ENCODE measurements at places on chromosomes 13 and 19.

DNA sequence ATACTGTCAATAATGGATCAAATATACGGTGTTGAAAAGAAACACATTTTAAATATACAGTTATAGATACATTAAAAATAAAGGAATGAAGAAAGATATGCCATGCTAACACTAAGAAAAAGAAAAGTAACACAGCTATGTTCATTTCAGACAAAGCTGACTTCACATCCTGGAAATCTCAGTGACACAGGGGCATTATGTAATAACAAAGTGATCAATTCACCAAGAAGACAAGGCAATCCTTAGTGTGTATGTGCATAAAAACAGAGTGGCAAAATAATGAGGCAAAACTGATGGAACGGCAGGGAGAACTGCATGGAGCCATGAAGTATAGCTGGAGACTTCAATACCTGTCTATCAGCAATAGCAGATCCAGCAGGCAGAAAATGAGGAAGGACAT, 13.1 kb downstream of the ZNF14 start:
- no peak for DNase-seq

GRCh38 chr19:31418055-31418454, 68.8 kb upstream of the TSHZ3 start:
- no peak for DNase-seq

GRCh38 chr19:39144290-39145071, 18.9 kb downstream of the PAK4 start:
- no peak for DNase-seq

DNA sequence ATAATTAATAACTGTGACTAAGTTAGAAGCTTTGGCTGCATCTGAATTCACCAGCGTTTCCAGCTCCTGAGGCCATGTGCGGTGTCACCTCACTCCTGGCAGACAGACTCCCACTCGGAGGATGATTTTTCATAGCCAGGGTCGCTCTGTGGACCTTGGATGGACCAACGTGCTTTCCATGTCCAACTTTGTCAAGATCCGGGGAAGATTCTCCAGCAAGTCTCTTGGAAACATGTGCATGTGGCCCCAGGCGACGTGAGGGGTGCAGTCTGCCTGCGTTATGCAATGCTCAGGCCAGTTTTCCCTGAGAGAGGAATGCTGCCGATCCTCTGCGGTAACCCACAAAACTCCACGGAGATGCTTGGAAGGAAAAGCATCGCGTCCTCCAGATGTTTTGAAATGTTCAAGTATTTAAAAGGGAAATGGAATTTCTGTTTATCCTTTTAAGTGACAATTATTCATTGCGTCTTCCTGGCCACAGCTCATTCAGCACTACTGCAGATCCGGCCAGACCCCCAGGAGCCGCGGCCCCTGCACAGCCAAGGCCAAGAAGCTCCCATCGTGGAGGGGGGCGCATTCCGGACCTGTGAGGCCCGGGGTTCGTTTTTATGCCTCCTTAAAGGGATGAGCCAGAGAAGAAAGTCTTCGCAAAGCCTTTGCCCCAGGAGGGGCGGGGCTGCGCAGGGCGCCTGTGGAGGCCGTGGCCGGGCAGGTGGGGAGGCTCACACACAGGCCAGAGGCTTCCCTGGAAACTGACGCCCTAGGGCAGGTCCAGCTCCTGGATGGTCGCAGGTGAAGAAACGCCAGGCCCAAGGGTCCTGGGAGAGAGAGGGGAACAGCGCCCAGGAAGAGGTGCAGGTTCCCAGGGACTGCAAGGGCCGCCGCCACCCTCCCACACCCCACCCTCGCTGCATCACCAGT, 46.0 kb downstream of the C13orf46 start:
- no peak for DNase-seq

- no peak for DNase-seq
Observed at GRCh38 chr13:75217949-75218348, 264.0 kb downstream of the TBC1D4 start.

DNA sequence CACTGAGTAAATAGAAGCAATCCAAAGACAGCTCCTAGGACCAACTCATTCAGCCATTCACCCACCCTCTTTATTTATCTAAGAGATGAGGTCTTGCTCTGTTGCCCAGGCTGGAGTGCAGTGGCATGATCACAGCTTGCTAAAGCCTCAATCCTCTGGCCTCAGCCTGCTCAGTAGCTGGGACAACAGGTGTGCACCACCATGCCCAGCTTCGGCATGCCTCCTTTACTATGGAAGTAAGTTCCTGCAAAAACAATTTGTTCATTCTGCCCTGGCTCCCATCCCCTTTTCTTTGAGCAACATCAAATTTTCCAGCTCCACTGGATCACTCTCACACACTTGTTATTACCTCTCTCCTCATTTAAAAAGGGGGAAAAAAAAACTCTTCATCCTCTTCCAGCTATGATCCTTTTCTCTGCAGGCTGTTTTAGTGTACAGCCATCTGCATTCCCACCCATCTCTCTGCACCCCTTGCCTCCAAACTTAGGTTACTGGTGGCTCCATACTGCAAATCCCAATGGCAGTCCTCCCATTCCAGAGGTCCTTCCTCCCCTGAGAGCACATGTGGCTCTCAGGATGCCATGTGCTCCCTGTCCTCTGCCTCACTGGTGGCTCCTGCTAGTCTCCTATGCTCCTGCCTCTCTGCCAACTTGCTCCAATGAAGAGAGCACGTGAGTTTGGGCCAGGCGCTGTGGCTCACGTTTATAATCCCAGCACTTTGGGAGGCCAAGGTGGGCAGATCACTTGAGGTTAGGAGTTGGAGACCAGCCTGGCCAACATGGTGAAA, 2.2 kb downstream of the ELOF1 start:
- DNase-seq: no peak

GRCh38 chr13:32228330-32229041, 86.7 kb downstream of the ZAR1L start:
- DNase-seq: no peak

DNA sequence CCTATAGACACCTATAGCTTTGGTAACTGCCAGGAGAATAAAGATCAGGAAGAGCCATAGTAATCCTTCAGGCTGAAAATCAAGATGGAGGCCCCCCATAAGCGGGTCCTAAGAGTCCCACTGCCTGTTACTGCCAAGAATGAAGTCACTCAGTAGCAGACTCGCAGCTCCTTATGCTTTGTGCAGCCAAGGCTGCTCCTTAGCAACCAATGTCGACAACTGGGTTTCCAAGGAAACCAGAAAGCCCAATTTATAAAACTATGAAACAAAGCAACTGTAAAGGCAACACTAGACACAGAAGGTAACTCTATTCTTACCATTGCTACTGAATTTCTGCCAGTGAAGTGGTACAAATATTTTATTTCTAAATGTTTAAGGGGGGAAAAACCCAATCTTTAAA, 56.5 kb downstream of the DCLK1 start:
- DNase-seq: no peak

DNA sequence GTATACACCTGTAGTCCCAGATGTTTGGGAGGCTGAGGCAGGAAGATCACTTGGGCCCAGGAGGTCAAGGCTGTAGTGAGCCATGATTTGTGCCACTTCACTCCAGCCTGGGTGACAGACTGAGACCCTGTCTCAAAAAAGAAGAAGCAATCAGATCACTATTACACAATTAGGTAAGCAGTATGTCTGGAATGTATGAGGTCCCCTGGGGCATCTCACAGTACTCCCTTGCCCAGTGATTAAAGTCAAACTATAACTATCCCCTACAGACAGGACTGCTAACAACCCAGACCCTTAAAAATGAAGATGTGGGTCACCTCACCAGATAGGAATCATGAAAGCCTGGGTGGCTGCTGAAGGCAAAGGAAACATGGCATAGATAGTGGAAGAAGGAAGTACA, 9.4 kb upstream of the PAN3 start:
- DNase-seq: no peak

DNA sequence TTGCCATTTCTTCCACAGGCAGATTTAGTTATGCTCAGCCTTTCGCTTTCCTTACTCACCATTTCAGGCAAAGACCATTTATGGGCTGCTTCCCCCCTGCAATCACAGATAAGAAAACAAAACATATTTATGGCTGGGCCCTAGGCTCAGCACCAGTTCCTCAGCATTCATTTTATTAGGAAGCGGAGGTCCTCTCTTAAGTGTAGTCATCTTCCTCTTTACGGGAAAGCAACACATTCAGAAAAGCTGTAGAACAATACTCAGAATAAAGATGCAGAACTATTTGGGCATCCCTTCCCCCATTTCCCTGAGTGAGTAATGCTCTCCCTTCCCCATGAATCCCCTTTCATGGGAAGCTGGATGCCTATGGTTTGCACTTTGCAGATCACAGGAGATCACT, 27.9 kb downstream of the FLT1 start:
- no peak for DNase-seq

DNA sequence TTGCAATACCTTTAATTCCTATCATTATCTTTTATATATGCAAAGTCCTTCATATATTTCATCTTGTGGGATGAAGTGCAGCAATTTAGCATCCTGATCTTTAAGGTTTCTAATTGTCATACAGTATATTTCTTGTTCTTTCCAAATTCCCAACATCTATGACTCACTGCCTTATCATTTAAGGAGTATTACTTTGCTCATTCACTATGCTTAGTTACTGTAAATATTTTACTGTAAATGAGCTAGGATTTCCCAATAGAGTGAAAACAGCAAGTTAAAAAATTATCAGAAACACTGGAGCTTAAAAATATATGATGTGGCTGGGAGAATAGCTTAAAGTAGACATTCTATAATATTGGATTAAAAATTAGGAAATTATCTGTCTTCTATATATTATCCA, 69.9 kb downstream of the SLITRK6 start:
- DNase-seq: no peak

DNA sequence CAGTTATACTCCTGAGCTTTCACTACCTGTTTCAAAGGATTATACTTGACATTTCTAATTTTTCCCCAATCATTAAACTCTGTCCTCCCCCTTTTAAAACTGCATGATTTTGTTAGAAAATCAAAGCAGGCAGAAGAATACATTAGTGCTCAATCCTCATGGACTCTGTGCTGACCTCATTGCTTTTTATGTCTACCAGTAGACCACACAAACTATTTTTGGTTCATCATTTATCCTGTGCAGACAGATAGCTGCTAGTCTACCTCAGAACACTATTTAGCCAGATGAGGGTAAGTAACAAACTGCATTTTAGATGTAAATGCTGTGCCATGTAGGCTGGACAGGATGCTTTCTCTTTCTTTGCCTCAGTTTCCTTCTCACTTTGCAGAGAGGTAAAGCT, 235.9 kb downstream of the DCT start:
- no peak for DNase-seq

DNA sequence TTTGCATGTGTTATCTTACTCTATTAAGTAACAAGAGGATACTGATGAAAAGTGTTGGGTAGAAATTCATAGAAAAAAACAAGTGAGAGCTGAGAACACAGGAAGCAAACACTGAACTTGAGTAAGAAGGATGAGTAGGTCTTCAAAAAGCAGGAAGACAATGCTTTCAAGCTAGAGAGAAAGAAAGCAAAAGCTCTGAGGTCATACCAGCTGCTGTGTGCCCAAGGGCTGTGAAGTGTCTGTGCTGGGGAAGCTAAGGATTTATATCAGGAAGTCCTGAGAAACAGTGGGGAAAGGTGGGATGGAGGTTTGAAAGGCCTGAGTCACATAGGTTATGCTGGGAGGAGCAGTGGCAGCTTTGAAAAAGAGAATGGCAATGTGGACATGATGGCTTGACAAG, 145.5 kb upstream of the MAB21L1 start:
- no peak for DNase-seq

GRCh38 chr19:2426611-2427428, 566 bp downstream of the TIMM13 start:
- no peak for DNase-seq

GRCh38 chr13:41562083-41562482, 104.7 kb downstream of the RGCC start:
- DNase-seq: peak; percentile 77

- DNase-seq: peak; percentile 30
Observed at GRCh38 chr19:44447916-44448674, at the start of gene ZNF229. TSS of gene ZNF229 (minus strand) at chr19:44448472. CDS start at chr19:44442847, 5,625 bp downstream.

- no peak for DNase-seq
Observed at GRCh38 chr19:1917146-1917545, 11.9 kb downstream of the ADAT3 start.

DNA sequence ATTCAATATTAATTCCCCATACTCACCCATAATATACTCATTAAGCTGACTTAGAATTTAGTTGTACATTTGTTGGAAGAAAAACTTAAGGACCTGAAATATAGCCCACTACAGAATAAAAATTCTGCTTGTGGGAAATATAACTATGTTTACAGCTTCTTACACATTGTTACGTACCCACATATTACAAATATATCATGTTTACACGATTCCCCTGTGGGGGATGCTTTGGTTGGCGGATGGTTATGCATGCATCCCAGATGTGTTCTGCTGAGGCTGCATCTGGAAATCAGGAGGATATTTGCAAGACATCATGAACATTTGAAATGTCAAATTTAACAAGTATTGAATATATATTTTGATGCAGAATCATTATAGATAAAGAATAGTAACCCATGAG, 79.5 kb upstream of the KL start:
- DNase-seq: no peak

DNA sequence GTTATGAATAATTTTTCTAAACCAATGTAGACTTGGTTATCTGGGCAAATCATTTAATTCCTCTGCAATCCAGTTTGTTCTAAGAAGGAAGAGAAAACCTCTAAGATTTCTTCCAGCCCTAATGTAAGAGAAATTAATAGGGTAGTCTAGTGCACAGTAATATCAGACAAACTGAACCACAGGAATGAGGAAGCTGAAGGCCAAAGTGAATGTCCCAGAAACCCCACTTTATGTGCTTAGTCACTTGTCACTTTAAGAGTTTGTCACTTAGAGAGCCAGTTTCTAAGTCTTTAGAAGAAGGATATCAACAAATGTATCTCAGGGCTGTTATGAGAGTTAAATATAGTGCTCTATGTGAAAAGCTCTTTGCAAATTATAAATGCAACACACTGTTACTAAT, 750.6 kb downstream of the DIAPH3 start:
- DNase-seq: no peak

DNA sequence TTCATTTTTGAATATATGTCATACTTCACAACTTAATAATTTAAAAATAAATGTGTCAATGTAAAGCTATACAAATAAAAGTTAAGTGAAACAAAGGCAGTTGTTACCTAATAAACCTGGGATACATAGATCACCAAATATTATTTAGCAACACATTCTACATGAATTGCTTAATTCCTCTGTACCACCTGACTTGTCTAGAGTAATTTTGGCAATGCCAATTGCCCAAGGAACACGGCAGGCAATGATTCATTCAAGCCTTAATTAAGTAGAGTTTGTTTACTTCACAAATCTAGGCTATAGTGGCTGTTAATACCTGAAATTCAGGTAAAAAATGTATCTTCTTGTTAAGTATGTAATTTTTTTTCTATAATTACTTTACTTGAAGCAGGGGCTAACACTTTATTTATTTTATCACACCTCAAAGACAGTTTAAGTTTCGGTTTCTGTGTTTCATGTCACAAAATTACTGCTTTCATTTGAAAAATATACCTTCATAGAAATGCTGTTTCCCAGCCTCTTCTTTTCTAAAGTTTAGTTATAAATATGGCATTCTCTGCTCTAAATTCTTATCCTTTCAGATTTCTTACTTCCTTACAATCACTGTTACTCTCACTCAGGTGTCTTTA, 705.7 kb downstream of the SLITRK5 start:
- no peak for DNase-seq

GRCh38 chr13:25904830-25905229, 147.0 kb downstream of the SHISA2 start:
- no peak for DNase-seq

All from caudate nucleus (tissue), 63 donors.